Melanocyte of skin (primary cell): ENCODE measurements at places on chromosomes 4 and X. TPM values are rescaled to one million over a fixed set of nuclear protein-coding genes. Genes with fewer than 3 reads are reported as not detected.

Gene AFM
- not detected in 2 replicates for total RNA-seq

Gene VSIG4
- total RNA-seq = not detected in 2 replicates

Gene SLITRK4
- under 0.01 TPM in 1 of 2 replicates, not detected in the other for total RNA-seq

Gene GUCY1A1
- under 0.01 TPM in 1 of 2 replicates, not detected in the other for total RNA-seq

Gene VCX3B
- not detected in 2 replicates for total RNA-seq

Gene PAGE5
- total RNA-seq = not detected in 2 replicates

Gene MAMLD1
- 2.8 and 2.9 TPM in 2 replicates for total RNA-seq

Gene RASSF6
- 0.34 TPM in 1 of 2 replicates, not detected in the other for total RNA-seq

Gene OPHN1
- total RNA-seq = 20.6 and 30.9 TPM in 2 replicates

Gene GK
- 64.3 and 85.6 TPM in 2 replicates for total RNA-seq

Gene INTU
- 4.3 and 4.9 TPM in 2 replicates for total RNA-seq

Gene ANXA3
- total RNA-seq = 10.3 and 11.7 TPM in 2 replicates

Gene SPANXC
- not detected in 2 replicates for total RNA-seq

Gene ZNF718
- 5.2 and 8.4 TPM in 2 replicates for total RNA-seq

Gene TAF7L
- 1.1 and 1.3 TPM in 2 replicates for total RNA-seq

Gene NPY5R
- not detected in 2 replicates for total RNA-seq

Gene GLUD2
- 10.0 and 19.3 TPM in 2 replicates for total RNA-seq

Gene RGS12
- 47.1 and 94.9 TPM in 2 replicates for total RNA-seq

Gene ADH1A
- total RNA-seq = not detected in 2 replicates

Gene BEX4
- total RNA-seq = 18.2 and 22.9 TPM in 2 replicates

Gene RHOXF2
- not detected in 2 replicates for total RNA-seq

Gene CPZ
- total RNA-seq = not detected in 2 replicates

Gene PDGFRA
- 0.34 and 2.5 TPM in 2 replicates for total RNA-seq

Gene CYSLTR1
- total RNA-seq = not detected in 2 replicates

Gene RBM46
- 0.15 TPM in 1 of 2 replicates, not detected in the other for total RNA-seq

Gene SLC9B2
- total RNA-seq = 16.5 and 28.0 TPM in 2 replicates

Gene HTN1
- total RNA-seq = not detected in 2 replicates
